ENCODE measurements at places on chromosomes 12 and 14.

- DNase-seq: no peak
These were observed 89.8 kb upstream of the DNM1L start for GRCh38 chr12:32589165-32589865.

GRCh38 chr14:76323331-76324050 is 52.4 kb upstream of the ESRRB start:
- no peak for DNase-seq

GRCh38 chr12:106582249-106582591 is 584 bp upstream of the RFX4 start:
- no peak for DNase-seq

GRCh38 chr14:65160091-65160490 is 57.8 kb upstream of the MAX start:
- no peak for DNase-seq

- no peak for DNase-seq
These were observed 1276.6 kb upstream of the FLRT2 start for GRCh38 chr14:84253326-84253725.

- DNase-seq: no peak
These were observed 15.1 kb downstream of the PLBD2 start for GRCh38 chr12:113373440-113373839.

- DNase-seq: no peak
These were observed 54.3 kb upstream of the STRN3 start for GRCh38 chr14:31080484-31080883.

DNA sequence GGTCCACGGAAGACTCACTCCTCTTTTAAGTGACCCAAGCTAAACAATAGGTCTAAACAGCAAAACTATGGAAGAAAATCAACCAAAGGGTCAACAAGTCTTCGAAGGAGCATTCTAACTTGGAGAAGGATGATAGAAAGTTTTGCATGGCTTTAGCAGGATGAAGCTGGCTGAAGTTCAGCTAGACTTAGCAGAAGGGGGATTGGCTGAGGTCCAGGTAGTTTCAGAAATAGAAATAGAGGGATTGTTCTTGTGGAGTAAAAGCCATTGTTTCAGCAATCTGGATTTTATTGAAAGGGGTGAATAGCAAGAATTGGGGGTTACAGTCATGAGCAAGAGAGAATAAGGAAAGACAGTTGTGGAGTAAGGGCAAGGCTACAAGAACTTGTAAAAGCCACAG is 84.7 kb upstream of the TSPAN8 start:
- no peak for DNase-seq

DNA sequence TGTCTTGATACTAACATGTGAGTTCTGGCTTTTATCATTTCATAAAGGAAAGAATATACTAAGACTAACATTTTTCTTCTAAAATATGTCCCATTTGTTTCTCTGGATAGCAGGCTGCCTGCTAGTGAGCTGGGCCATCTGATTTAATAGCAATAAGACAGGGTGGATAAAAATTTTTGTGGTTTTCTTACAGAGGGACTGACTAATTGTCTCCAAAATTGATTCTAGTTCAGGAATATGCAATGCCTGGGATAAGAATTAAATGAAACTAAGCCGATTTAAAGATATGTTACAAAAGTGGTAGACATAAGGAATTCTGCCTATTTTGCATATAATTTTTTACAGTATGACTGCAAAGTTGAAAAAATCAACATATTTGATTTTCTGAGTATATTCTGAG is 252.9 kb upstream of the NAV3 start:
- no peak for DNase-seq

DNA sequence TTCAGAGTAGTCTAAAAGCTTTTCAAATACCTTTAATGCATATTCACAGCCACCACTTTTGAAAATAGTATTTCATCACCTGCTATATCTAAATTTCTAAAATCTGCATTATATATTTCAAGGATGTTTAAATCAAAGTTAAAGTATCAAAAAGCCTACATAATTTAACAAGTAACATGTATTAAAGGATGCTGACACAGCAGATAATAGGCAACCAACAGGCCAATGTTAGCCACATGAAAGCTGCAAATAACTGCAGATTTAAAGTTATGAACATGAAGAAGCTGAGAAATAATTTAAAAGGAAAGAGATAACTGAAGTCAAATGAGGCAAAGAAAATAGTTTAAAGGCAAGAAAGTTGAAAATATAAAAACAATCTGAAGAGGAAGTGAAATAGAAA is 39.8 kb upstream of the NELL2 start:
- no peak for DNase-seq

DNA sequence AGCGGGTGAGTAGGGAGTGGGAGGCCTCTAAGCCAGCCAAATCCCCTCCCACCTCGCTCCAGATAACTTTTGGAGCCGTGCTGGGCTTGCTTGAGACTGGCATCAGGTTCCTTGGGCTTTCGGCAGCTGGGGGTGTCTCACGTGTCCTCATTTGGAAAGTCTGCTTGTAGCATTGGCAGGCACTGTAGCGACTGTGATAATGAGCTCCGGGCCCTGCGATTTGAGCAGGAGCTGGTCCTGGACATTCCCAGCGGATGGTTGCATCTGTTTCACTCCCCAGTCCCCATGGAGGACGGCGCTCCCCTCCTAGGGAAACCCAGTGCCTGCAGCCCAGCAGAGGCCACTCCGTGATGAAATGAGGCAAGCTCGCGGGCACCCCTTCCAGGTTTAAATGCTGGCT is 49.4 kb downstream of the DGLUCY start:
- no peak for DNase-seq

GRCh38 chr12:59698600-59698999 is 102.8 kb downstream of the SLC16A7 start:
- DNase-seq: no peak

- peak; percentile 32 for DNase-seq
These were observed 24.6 kb upstream of the MGP start for GRCh38 chr12:14910090-14910915.

- DNase-seq: no peak
These were observed 62.2 kb upstream of the OR4E1 start for GRCh38 chr14:21735639-21736307.

DNA sequence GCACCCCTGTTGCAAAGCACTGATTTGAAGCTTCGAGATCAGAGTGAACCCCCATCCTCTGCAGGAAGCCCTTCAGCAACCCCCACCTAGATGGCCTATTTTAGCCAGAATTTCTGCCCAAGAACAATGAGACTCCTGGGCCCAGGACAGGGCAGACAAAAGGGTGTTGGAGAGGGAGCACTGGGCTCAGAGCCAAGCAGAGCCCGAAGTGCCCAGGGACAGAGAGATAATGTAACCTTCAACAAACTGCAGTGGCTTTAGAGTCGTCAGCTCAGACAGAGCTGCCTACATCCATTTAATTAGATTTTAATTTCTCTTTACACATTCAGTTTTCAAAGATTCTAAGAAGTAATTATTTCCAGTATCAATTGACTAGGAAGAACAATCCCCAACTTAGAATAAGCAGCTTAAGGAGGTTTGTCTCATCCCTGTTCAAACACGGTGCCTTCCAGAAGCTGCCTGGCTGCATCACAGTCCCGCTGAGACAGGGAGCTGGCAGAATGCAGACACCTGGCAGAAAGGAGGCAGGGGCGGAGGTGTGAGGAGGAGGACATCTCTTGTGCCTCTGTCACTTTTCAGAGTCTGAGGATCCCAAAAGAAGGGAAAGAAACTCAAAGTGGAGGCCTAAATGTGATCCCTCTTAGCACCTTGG is 504.9 kb upstream of the CCDC196 start:
- no peak for DNase-seq

DNA sequence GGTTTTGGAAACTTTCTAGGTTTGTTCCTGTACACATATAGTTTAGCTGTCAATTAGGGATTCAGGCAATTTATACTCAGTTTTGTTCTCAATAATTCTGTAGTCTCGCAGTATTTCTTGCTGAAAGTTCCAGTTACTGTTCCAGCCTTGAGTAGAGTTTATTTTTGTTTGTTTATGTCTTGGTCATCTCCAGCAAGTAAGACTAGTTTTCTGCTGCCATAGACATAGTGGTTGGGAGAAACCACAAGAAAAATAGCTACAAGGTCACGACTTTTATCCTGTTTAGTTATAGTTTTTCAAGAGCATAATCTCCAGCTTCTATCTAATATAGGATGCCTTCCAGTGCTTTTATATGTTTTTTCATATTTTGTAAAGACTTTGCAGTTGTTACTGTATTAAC is 99.6 kb upstream of the FOXG1 start:
- no peak for DNase-seq

DNA sequence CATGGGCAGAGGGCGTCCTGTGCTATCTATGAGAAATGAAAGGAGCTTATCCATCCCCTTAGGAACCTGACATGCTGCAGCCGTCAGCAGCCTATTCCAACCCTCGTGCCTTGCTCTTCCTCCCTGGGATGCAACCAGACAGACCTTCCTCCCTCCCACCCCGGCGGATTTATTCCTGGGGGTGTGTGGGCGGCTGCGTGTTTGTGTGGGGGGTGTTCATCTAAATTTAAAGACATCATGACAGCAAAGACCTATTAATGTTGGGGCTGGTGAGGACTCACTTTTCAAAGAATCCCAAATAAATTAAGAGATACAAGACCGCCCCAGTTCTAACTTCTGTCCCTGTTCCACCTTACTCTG is 52.0 kb downstream of the WSCD2 start:
- DNase-seq: no peak
